KBM-7 (cell line): ENCODE measurements at places on chromosomes 6 and 20.

GRCh38 chr6:37838219-37838921, 18.8 kb downstream of the ZFAND3 start:
- DNase-seq: no peak

DNA sequence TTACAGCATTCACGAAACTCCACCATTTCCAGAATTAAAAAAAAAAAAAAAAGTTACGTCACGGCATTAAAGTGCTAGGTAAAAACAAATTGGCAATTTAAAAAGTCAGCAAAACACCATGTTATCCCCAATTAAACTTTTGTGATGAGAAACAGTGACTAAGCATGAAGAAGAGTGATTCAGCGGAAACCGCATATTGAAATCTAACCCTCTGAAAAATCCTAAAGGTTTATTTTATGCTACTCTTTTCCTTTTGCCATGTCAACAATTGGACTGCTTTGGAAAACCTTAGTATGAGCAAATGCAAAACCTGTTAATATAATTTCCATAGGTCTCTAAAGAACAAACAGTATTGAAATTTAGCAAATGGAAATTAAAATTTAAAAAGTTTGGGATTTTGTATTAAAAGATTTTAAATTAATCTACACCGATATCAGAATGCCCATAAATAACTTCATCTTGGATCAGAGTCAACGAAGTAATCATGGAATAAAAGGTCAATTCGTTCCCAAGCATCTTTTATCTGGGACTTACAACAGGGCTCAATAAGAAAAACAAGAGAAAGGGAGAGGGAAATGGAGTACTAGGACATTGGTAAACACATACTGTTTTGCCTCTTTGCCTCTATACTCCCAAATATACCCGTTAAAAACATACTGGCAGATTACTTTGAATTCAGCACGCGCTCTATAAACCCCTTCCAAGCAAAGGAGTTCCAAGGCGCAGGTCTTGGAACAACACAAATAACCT, 1.1 kb downstream of the FBXO30 start:
- DNase-seq: peak; percentile 51

DNA sequence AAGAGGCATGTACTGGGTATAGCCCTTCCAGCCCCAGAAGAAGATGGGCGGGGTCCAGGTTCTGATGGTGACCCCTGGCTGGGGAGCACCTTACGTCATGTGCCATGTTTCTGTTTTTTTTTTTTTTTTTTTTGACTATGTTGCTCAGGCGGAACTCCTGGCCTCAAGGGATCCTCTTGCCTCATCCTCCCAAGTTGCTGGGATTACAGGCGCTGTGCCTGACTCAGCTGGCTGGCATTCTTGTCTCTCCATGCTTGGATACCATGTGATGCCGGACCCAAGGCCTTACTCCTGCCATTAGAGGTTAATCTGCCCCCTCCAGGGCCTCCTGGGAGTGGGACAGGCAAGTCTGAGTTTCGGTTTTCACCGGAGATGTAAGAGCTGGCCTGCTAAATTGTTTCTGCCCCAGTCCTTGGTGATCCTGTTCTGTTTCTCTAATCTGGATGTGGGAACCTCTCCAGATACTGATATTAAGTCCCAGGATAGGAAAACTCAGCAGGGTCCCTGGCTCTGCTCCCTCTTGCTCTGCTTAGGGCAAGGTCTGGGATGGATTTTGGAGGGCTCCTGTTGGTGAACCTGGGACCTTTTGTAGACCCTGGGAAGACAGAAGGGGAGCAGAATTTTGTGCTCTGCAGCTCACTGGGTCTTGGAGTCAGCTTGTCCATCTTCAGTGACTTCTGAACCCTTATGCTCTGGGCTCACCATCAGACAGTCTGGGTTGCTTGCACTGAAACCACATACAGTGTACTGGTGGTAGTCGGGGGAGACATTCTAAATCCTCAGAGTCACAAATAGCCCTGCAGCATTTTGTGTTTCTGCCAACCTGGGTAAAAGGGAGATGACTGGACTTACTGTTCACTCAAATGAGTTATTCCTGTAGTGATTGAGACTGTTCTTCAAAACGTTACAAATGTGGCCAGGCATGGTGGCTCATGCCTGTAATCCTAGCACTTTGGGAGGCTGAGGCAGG, 45.1 kb downstream of the PTK7 start:
- no peak for DNase-seq

- DNase-seq: no peak
Observed at GRCh38 chr6:34597605-34598353, 41.6 kb upstream of the SPDEF start.

DNA sequence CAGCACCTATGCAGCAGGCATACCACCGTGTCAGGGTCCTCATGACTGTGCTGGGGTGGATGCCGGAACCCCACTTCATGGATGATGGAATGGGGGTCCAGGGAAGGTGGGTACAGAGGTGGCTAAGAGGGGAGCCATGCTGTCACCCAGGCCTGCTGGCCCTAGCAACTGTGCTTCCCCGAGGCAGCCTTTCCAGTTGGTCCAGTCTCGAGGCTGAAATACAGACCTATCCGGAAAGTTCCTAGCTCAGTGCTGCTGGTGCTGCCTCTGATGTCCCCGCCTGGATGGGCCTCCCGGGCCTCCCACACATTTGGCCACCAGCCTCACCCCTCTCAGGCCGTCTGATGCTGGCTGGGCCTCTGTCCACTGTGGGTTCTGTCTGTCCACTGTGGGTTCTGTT, 17.4 kb downstream of the SIRPA start:
- DNase-seq: no peak

DNA sequence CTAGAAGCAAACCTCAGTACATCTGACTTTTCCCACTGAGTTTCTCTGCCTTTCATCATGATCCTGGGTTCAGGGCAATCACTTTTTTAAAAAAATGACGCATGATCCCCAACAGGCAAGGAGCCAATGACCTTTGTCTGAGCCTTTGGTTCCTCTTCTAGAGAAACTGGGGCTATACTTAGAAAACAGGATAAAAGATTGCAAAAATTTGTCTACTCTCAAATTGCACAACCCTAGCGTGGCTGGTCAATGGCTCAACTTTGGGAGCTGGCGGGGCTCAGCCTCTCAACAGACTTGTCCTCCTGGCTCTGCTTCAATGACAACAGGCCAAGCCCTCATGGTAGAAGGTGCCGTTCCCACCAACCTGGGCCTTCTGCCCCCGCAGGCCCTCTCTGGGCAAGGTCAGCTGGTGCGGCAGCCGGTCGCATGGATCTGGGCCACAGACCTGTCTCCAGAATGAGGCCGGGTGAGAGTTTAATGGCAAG, 48.7 kb downstream of the PDYN start:
- DNase-seq: peak; percentile 73

DNA sequence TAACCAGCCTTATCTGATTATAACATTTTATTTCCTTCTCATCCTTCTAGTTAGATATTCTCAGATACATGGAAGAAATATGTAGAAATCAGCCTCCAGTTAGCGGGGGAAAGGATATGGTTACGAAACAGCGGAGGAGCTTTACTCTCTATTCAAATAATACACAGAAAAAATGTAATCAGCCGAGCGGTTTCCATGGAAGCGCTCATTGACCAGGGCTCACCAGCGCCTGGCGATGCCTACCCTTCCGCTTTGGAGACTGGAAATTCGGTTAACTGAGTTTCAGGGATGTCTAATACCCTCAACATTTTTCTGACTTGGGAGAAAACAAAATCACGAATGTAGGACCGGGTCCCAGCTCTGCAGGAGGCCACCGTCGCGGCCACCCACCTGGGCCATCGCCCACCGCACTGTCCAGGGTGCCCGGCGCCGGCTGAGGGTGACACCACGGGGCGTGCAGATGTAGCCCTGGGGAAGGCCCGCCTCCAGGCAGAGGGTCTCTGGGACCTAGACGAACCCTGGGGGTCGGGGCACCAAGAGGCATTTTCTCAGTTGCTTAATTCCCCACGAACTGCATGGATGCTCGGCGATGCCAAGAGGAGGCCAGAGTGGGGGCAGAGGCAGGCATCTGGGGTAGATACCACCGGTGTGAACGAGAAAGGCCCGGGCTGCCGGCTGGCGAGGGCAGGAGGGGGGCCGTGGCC, 1.7 kb downstream of the PRR18 start:
- DNase-seq: no peak

GRCh38 chr20:13775867-13776266, 8.9 kb downstream of the ESF1 start:
- DNase-seq: no peak

DNA sequence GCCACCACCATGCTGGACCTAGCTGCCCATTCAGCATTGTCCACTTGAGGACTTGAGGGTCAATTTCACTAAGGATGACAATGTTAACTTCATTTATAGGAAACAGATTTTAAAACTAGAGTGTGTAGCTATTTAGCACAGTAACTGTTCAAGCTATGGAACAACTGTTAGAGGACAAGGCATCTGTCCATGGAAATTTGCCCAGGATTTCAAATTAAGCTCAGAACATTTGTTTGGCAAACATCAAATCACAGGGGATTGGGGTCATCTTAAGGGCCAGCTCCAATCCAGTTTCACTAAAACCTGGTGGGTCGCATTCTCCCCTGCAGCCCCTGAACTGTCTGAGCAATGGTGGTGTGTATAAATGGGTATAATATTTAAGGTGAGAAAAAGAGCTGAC, 35.1 kb downstream of the PM20D2 start:
- DNase-seq: no peak

DNA sequence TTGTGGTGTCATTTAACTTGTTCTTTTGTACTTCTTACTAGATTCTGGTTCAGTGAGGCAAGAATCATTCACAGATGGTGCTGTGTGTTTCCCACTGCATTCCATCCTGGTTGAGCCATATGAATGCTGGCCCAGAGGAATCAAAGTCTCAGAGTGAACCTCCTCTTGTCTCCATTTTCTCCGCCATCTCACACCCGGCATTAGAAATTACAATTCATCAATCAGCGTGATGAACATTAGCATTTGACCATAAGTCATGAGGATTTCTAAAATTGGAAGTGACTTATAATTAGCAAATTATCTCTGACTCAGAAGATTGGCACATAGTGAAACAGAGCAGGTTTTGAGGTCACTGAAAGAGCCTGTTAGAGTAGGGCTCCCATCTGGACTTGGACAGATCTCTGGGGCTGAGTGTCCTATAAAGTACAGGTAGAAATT, 25.2 kb downstream of the TNFAIP3 start:
- no peak for DNase-seq

GRCh38 chr6:16473908-16474771, 235.8 kb downstream of the GMPR start:
- DNase-seq: no peak

DNA sequence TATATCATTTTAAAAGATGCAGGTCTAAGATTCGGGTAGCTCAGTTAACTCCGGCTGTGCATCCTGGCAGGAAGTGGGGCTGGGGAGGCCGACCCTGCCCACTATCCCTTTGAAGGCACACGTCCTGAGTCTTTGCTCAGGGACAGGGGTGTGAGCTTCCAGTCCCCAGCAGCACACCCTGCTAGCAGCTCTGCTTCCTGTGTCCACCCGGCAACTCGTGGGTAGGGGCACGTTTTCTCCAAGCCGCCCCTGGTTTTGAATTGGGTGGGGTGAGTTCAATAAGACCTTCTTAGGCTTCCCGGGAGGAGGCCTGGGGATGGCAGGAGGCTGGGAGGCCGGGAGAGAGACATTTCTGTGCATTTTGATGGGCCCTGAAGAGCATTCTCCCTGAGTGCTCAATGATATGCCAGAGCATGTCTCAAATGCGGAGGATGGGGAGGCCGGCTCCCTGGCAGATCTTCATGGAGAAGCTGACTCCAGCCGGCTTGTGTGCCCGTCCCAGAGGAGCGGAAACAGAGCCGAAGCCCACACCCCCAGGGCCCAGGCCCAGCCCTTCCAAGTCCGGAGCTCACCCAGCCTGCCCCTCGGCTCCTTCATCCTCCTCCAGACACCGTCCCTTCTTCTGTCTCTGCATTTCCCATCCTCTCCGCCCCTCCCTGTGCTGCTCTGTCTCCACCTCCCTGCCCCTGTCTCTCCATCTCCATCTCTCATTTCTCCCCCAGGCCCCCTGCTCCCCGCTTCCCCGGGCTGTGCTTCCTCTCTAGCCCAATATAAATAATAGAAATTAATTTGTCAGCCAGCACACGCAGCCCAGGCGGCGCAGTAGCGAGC, 36.3 kb upstream of the ZFAND3 start:
- no peak for DNase-seq

DNA sequence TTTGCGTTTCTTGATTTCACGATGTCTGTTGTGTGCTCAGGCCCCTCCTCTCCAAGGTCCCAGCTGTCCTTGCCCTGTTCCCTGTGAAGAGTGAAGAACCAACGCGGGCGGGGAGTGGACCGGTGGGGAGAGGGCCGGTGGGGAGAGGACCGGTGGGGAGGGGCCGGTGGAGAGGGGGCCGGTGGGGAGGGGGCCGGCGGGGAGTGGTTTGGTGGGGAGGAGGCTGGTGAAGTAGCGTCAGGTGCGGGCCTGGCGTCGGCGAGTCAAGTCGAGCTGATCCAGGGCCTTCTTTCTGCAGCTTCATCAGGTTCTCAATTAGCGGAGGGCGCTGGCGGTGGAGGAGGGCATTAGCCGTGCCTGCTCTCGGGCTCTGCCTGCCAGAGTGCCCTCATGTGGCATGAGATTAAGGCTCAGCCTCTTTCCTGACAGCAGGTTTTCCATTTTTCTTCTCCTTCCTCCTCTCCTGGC, 21.2 kb upstream of the BHLHE23 start:
- DNase-seq: no peak

DNA sequence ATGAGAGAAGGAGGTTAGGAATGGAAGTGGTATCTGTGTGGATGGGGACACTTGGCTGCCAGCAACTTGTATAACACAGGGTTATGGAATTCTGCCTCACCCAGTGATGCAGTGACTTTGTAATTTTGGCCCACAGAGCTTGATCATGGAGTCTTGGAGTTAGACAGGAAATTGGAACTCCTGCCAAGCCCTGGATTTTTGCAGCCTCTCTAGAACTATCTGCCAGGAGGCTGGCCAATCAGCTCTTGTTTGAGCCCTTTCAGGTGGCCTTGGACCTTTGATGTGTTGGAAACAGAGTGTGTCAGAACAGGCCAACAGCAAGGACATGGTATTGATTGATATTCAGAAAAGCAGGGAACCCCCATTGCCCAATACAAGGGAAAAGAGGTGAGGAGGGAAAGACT, 157.7 kb upstream of the GGTLC1 start:
- DNase-seq: no peak

GRCh38 chr20:40314278-40314677, 374.8 kb downstream of the MAFB start:
- DNase-seq: no peak

GRCh38 chr6:45563844-45564243, 186.1 kb upstream of the SUPT3H start:
- DNase-seq: no peak

- DNase-seq: peak; percentile 98
Observed at GRCh38 chr6:7201732-7202541, 94.2 kb downstream of the RREB1 start.

DNA sequence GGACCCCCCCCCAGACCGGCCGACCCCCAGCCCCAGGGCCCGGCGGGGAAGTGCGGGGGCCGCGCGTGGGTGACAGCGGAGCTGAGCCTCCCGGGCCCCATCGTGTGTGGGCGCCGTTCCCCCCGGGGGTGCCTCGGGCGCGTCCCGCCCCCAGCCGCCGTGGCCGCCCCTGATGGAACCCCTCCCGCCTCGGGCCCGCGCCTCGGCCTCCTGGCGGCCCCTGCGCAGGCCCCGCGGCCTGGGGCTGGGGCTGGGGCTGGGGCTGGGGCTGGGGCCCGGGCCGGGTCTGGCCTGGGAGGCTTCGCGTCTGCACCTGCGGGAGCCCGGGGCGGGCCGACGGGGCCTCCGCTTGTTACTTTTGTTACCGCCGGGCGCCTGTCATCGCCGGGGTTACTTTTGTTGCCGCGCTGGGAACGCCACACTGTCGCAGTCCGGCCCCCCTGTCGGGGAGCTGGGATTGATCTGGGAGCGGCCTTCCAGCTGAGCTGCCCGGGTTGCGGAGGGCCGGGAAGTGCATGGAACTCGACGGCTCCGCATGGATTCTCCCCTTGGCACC, 598 bp downstream of the OGFR start:
- DNase-seq: no peak

- no peak for DNase-seq
Observed at GRCh38 chr6:14147891-14148290, 30.3 kb downstream of the CD83 start.
